ENCODE measurements at places on chromosomes 1 and 21.

- no peak for DNase-seq
These were observed 58.9 kb downstream of the WLS start for GRCh38 chr1:68173283-68173935.

GRCh38 chr1:205547936-205548827, 43.7 kb downstream of the CDK18 start:
- DNase-seq = no peak

- no peak for DNase-seq
These were observed 28.8 kb upstream of the PTGFRN start for GRCh38 chr1:116880917-116881316.

- no peak for DNase-seq
These were observed 23.5 kb upstream of the SARS1 start for GRCh38 chr1:109190189-109190588.

DNA sequence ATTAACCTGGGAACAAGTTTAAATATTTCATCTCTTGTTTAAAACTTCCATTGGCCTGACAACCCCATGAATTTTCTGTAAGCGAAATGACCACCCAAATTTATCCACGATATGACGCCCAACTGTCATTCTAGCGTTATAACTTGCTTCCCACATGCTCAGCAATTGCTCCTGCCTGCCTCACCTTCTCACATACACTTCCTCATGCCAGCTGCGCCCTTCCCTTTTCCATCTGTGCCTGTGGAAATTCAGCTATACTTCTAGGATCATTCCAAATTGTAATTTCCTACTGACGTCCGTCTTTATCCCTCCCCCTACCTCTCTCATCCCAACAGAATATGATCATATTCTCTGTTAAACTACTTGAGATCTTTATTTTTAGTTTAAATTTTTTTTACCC, 248.0 kb downstream of the RGS7 start:
- DNase-seq = no peak

DNA sequence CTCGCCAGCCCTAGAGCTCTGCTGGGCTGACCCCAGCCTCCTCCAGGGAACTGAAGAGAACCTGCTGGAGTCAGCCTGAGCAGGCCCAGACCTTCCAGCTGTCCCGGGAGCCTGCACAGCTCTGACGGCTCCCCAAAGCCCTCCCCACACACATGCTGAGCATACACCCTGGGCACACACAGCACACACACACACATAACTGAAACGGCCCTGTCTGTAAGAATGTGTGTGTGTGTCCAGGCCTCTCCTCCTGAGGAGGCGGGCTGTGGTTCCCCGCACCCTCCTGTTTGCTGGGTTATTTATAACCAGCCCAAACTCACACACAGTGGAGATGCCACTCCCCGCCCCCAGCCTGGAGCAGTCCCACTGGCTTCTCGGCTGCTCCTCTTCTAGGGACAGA, 20.2 kb downstream of the SDC3 start:
- DNase-seq = no peak
